Right ventricle myocardium inferior (tissue), 1 donor: ENCODE measurements at places on chromosomes 3 and 15. TPM values are rescaled to one million over a fixed set of nuclear protein-coding genes. Genes with fewer than 3 reads are reported as not detected.

IMPG2 gene
- total RNA-seq, result 0.14 TPM

ST3GAL6 gene
- 27.1 TPM for total RNA-seq

CAPN3 gene
- 3.4 TPM for total RNA-seq

ECE2 gene
- not detected for total RNA-seq

C3orf20 gene
- total RNA-seq, result not detected

FBXO40 gene
- total RNA-seq, result 182 TPM
